ENCODE measurements at places on chromosomes 12 and 14.
A peak's percentile ranks its signal among the peaks of the same experiment; 100 is the strongest.

- no peak overlapping the region for H3K4me3 ChIP-seq
- H3K27ac ChIP-seq = no peak overlapping the region
- peaks cover 53% of the 10 kb centered on the region for H3K27me3 ChIP-seq
- no peaks in the 10 kb centered on the region for H3K4me1 ChIP-seq
Observed at GRCh38 chr14:104395276-104395675, 184.3 kb upstream of the C14orf180 start.

- H3K36me3 ChIP-seq = no peaks in the 10 kb centered on the region
- no peak for ATAC-seq
- H3K27ac ChIP-seq = no peak overlapping the region
- H3K27me3 ChIP-seq = no peaks in the 10 kb centered on the region
- H3K4me3 ChIP-seq = no peak overlapping the region
Observed at GRCh38 chr12:115268451-115268850, 584.5 kb upstream of the TBX3 start.

- peak overlapping the region; percentile 96 for H3K27ac ChIP-seq
- peaks cover 80% of the 10 kb centered on the region for H3K4me1 ChIP-seq
- peak; percentile 50 for ATAC-seq
- peak overlapping the region; percentile 74 for H3K4me3 ChIP-seq
- H3K27me3 ChIP-seq = no peaks in the 10 kb centered on the region
Observed at GRCh38 chr12:57896434-57897201, 44.7 kb upstream of the ATP23 start.

- no peak for ATAC-seq
- peaks cover 44% of the 10 kb centered on the region for H3K27me3 ChIP-seq
- H3K27ac ChIP-seq = no peak overlapping the region
- H3K36me3 ChIP-seq = no peaks in the 10 kb centered on the region
Observed at GRCh38 chr12:102816816-102817434, 100.1 kb downstream of the PAH start.

- H3K4me1 ChIP-seq = no peaks in the 10 kb centered on the region
- H3K4me3 ChIP-seq = no peak overlapping the region
- H3K27ac ChIP-seq = no peak overlapping the region
- no peak for ATAC-seq
- H3K36me3 ChIP-seq = no peaks in the 10 kb centered on the region
- no peaks in the 10 kb centered on the region for H3K27me3 ChIP-seq
Observed at GRCh38 chr12:87766044-87766443, 263.2 kb downstream of the C12orf50 start.

GRCh38 chr14:76941946-76942805, 86.3 kb downstream of the IRF2BPL start:
- no peak overlapping the region for H3K27ac ChIP-seq
- H3K4me1 ChIP-seq = peaks cover 6% of the 10 kb centered on the region
- no peaks in the 10 kb centered on the region for H3K36me3 ChIP-seq
- H3K27me3 ChIP-seq = no peaks in the 10 kb centered on the region

DNA sequence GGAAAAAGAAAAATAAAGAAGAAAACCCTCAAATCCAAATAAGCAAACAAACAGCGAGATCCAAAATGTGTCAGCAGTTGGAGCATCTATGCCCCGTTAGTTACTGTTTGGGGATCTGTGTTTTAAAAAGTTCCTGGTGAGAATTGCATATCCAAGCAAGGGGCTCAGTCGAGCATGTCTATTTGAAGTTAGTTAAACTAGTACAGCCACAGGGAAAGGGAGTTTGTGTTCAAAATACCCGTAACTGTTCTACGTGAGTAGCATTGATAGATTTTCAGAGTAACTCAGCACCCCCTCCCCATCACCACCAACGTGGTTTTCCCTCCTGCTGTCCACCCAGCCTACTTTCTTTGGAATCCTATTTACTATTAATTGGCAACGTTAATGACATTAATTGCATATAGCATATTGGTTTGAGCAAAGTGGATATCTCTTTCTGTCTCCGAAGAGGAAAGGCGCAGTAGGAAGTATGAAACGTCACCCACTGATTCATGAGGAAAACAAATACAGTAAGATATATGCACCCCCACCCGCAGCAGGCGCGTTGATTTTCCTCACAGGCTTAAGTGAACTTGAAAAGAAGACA, 1.5 kb downstream of the NPAS3 start:
- no peak for ATAC-seq
- no peaks in the 10 kb centered on the region for H3K36me3 ChIP-seq
- H3K4me3 ChIP-seq = peak overlapping the region; percentile 81
- H3K4me1 ChIP-seq = peaks cover 4% of the 10 kb centered on the region

GRCh38 chr12:124310785-124311184, 15.9 kb downstream of the RFLNA start:
- H3K27ac ChIP-seq = no peak overlapping the region
- no peak overlapping the region for H3K4me3 ChIP-seq
- H3K4me1 ChIP-seq = no peaks in the 10 kb centered on the region
- H3K36me3 ChIP-seq = no peaks in the 10 kb centered on the region

DNA sequence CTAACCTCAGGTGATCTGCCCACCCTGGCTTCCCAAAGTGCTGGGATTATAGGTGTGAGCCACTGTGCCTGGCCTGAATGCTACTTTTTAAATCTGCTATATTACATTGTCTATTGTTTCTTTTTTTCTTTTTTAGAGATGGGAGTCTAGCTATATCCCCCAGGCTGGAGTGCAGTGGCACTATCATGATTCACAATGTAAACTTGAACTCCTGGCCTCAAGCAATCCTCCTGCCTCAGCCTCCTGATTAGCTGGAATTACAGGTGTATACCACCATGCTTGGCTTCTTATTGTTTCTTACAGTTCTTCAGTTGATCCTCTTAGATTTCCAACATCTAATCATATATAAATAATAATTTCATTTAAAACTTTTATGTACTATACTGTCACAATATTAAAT, 15.3 kb upstream of the WDR20 start:
- H3K4me3 ChIP-seq = no peak overlapping the region
- no peak overlapping the region for H3K27ac ChIP-seq
- no peak for ATAC-seq
- no peaks in the 10 kb centered on the region for H3K27me3 ChIP-seq
- H3K4me1 ChIP-seq = no peaks in the 10 kb centered on the region
- H3K36me3 ChIP-seq = no peaks in the 10 kb centered on the region

DNA sequence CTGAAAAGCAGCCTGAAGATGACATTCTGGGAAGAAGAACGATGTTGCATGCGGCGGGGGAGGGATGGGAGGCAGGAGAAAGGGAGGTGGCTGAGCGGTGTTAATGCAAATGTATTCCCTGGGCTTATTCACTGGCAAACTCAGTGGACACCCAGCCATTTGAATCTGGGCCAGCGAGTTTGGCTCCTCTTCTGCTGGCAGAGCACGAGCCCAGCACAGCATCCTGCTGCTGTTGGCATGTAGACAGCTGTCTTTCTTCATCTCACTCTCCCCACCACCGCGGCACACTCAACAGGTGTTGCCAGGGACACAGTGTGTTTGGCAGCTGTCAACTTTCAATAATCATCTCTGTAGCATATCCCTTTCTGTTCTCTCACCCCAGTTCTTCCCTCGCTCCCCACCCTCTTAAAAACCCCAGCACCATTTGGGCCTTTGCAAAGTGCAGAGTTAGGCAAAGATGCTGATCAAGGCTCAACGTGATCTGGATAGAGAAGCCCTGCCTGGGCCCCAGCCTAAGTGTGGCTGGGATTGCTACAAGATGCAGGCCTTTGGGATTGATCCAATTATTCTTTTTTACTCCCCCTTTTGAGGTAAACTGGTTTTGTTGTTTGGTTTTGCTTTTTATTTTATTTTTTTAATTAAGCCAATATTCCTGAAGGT, 131.9 kb downstream of the EXOC5 start:
- no peak overlapping the region for H3K4me3 ChIP-seq

- H3K27me3 ChIP-seq = no peaks in the 10 kb centered on the region
- H3K4me3 ChIP-seq = peak overlapping the region; percentile 12
- no peak overlapping the region for H3K27ac ChIP-seq
- no peak for ATAC-seq
- H3K4me1 ChIP-seq = peaks cover 3% of the 10 kb centered on the region
Observed at GRCh38 chr12:27608890-27609289, 84.9 kb downstream of the PPFIBP1 start.

GRCh38 chr12:10243818-10244520, 31.3 kb downstream of the GABARAPL1 start:
- no peaks in the 10 kb centered on the region for H3K4me1 ChIP-seq
- no peak for ATAC-seq
- no peak overlapping the region for H3K27ac ChIP-seq
- H3K27me3 ChIP-seq = no peaks in the 10 kb centered on the region
- no peak overlapping the region for H3K4me3 ChIP-seq
- no peaks in the 10 kb centered on the region for H3K36me3 ChIP-seq

DNA sequence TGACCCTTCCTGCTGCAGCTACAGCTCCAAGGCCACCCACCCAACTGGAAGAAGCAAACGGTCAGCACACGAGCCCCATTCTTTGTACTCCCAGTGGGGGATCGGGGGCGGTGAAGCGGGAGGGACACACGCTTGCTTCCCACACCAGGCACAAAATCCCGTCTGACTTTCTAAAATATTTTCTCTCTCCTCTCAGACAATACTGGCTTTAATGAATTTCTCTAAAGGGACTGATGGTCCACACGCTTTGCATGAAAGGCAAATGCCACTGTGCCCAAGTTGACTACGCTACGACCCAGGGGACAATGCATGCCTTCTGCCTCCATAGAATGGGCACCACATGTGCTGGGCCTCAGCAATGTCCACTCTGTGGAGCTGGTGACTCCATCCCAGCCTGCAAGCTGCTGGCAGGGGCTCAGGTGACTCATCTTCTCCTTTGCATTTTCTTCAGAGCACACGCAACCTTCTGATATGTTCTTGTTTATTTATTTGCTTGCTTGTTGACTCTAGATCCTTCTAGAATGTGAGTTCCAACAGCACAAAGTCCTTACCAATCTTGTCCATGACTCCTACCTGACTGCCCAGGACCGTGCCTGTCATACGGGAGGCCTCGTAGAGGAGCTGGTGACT, 15.6 kb downstream of the SYNE3 start:
- H3K4me1 ChIP-seq = no peaks in the 10 kb centered on the region
- peak; percentile 38 for ATAC-seq
- H3K27me3 ChIP-seq = no peaks in the 10 kb centered on the region
- no peaks in the 10 kb centered on the region for H3K36me3 ChIP-seq

GRCh38 chr14:102784892-102785594, 7.8 kb downstream of the TRAF3 start:
- no peak for ATAC-seq
- H3K36me3 ChIP-seq = no peaks in the 10 kb centered on the region
- H3K4me3 ChIP-seq = no peak overlapping the region
- H3K27ac ChIP-seq = no peak overlapping the region

DNA sequence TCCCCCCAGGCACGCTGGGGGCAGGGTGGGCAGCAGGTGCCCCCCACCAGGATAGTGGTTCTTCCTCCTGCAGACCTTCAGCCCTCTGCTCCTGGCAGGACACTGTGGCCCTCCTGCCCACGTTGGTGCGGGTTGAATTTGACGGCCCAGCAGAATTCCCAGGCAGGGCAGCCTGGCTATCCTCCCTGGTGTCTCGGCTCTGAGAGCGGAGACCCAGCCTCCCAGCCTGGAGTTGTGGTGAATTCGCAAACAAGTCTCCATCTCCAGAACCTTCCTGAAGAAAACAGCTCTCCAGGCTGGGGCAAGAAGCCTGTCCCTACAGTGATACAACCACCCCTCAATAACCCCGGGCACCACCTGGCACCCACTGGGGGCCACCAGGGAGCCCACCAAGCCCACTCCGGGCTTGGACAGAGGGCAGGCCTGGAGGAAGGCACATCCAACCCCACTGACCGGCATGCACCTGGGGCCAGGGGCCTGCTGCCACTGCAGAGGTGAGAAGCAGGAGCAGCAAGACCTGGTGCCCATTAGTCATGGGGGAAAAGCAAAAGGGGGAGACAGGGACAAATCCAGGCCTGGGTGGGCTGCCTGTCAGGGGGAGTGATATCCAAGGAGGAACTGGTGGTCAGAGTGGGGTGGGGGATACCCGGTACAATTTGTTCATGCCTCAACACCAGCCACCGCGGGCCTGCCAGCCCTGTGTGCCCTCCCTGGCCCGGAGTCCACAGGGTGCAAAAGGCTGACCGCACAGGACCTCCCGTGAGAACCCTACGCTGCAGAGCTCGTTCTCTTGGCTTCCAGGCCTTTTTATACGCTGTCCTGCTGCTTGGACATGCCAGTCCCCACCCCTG, 3.6 kb downstream of the ANKRD9 start:
- no peak overlapping the region for H3K27ac ChIP-seq
- H3K36me3 ChIP-seq = peaks cover 26% of the 10 kb centered on the region
- H3K27me3 ChIP-seq = no peaks in the 10 kb centered on the region
- no peak overlapping the region for H3K4me3 ChIP-seq
- peaks cover 6% of the 10 kb centered on the region for H3K4me1 ChIP-seq

DNA sequence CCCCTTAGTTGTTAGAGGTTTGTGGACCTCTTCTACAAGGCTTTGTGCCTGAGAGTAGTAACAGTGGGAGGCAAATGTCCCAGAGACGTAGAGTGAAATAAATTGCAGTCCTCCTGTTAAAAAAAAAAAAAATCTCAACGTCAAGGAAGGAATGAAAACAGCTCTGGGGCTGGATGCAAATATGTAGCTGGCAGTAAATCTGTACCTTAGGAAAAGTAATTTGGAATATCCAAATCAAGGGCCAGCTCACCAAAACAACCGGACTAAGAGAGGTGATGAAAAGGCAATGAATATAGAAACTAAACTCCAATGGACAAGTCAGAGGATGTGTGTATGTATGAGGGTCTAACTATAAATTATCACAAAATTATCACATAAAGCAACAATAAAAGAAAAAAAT, 27.0 kb downstream of the SINHCAF start:
- no peak for ATAC-seq
- no peak overlapping the region for H3K27ac ChIP-seq
- H3K36me3 ChIP-seq = peaks cover 67% of the 10 kb centered on the region
- no peaks in the 10 kb centered on the region for H3K4me1 ChIP-seq
- H3K4me3 ChIP-seq = no peak overlapping the region

DNA sequence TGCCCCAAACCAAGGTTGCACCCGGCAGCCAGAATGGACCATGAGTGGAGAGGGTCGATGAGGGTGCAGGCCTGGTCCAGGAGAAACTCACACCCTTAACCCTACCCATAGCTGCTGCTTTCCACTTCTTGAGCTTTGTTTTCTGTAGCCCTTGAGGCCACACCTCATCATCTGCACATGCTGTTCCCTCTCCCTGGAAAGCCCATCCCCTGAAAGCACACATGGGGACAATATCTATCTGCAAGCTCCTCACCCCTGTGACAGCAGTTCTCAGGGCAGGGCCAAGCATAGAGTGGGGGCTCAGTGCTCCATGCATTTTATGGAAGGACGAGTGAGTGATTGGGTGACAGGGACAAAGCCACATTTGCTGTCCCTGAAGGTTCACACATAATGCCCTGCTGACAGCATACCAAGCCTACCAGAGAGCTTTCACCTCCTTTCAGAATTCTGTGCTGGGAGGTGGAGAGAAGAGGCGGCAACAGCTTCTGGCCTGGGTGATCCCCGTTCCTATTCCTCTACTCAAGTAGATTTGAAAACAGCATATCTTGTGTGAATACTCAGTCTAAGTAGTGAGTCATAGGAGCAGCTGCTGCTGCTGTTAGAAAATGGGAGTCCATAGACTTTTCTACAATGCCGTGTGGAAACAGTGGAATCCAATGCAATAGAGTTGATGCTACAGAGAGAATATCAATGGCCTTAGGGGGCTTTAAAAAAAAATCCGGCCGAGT, 44.6 kb downstream of the SRGAP1 start:
- H3K27ac ChIP-seq = no peak overlapping the region
- H3K27me3 ChIP-seq = no peaks in the 10 kb centered on the region
- no peaks in the 10 kb centered on the region for H3K36me3 ChIP-seq
- ATAC-seq = no peak
